ENCODE measurements at places on chromosomes 12 and 14.

DNA sequence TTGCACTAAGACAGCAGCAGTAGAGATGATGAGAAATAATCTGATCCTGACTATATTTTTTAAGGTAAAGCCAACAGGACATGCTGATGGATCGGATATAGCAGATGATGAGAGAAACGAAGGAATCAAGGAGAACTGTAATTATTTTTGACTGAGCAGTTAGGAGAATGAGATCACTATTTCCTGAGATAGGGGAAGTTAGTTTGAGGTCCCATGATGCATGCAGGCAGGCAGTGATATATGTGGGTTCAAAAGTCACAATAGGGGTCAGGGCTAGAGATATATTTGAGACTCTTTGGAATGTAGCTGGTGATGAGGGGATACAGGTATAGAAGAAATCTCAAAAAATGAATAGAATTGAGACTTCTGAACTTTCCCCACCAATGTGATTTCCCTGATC lies 107.6 kb downstream of the GTF2A1 start:
- no peak for DNase-seq

DNA sequence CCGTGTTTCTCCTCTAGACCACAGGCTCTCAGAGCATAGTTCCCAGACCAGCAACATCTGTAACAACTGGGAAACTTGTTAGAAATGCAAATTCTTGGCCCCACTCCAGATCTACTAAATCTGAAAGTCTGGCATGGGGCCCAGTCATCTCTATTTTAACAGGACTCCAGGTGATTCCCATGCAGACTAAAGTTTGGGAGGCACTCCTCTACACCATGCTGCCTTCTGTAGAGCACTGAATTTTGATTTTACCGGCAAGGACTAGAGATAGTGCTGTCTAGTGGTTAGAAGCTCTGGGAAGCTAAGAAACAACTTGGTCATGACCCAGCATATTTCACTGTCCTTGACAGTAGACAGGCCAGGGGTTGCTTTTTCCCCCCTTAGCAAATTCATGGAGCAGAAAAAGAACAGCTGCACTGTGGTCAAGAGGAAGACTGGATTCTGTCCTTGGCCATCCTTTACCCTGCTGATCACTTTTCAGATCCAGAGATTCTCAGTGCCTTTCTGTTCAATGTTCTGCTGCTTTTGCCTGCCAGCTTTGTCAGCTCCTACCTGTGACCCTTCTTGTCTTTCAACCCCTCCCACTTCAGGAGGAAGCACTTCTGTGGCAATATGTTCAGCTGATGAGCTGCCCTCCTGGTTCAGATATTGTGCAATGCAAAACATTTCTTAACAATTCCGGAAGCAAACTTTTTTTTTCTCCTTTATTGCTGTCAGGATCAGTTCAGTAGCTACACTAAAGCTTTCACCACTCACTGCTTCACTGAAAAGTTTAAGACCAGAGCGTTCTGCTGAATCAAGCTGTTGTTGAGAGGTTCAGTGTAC lies 133.8 kb upstream of the NUDT4 start:
- no peak for DNase-seq

GRCh38 chr12:41772478-41772877 lies 372.2 kb downstream of the GXYLT1 start:
- DNase-seq = no peak

GRCh38 chr12:121095544-121096198 lies 37.0 kb upstream of the P2RX7 start:
- peak; percentile 66 for DNase-seq

DNA sequence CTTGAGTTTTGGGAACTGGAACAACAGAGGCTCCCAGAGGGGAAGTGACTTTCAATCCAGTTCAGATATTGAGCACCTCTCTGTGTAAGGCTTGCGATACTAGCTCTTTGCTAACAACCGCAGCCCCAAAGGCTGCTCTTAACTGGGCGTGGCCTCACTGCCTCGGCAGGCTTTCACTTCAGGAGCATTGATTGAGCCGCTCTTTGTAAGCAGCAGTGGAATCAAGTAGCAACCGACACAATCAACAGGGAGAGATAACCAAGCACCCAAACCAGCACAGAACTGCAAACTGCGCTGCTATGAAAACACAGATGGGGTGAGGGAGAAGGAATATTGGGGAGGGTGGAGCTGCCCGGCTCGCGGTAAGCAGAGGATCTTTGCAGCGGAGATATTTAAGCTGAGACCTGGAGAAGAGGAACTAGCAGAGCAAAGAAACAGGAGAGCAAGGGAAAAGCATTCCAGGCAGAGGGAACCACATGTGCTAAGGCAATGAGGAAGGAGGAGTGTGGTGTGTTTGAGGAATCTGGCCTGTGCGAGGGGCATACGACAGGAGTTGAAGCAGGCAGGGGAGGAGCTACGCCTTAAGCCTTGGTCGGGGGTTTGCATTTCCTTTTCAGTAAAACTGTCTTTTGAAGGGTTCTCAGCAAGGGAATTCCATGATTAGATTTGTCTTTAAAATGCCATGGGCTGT lies 17.3 kb upstream of the YY1 start:
- DNase-seq = no peak

GRCh38 chr12:39161465-39162085 lies 256.2 kb upstream of the CPNE8 start:
- DNase-seq = no peak

DNA sequence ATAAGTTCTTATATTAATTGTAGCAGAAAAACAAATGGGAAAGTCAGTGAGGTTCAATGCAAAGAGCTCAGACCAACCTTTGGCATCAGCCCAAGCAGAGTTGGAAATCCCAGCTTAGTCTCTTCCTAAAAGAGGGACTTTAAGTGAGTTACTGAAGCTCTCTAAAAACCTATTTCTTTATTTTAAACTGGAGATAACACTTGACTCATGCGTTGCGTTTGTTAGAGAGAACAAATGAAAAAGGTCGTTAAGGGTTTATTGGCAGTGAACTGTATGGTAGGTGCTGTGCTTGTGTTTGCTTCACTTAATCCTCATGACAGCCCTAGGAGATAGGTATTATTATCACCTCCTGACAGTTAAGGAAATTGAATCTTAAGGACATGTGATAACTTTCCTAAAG lies 396.5 kb downstream of the RAD51B start:
- no peak for DNase-seq

GRCh38 chr14:38137005-38137404 lies 70.7 kb upstream of the SSTR1 start:
- no peak for DNase-seq

DNA sequence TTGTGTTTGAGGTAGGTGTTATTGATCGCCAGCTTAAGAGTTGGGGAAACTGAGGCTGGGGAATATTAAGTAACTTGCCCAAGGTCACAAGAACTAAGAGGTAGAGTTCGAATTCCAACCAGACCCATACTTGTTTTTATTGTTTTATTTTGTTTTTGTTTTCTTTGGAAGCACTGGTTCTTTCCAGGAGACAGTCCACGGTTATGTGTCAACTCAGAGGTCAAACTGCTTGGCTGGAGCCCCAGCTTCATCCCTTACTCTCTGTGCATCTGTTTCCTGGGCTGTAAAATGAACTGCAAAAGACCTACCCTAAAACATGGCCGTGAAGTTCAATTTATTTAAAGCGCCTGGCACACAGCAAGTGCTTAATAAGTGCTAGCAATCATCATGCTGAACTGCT lies 74.4 kb upstream of the MAP1LC3B2 start:
- no peak for DNase-seq

DNA sequence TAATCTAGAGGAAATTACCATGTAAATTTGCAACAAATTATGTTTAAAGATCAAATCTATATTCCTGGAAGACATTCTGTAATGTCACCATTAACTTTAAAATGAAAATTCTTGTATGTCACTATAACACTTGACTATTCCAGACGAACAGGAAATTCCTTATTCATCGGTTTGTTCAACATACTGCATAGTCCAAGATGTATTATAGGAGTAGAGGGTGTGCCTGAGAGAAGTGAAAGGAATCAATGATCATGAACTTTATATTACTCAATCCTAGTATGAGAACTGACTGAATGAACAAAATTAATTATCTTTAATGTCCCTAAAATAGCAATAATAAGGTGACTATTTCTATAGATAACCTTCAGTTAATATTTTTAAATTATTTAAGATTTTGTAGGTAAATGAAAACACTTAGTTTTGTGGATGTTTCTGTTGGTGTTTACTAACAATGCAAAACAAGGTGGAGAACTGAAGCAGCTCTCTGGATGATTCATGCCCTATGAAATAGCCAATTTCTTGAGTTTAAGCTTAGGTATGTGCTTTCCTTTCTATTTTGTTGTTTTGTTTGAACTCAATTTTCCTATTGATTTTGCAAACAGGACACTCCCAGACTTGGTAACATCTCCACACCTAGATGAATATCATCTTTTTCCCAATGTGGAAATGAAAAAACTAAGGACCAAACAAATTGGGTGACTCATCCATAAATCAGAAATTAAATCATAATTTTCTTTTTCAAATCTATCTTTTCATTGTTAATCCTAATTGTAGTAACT lies 18.2 kb upstream of the ITPR2 start:
- no peak for DNase-seq

GRCh38 chr14:69845787-69846186 lies 33.4 kb upstream of the SMOC1 start:
- DNase-seq = no peak

DNA sequence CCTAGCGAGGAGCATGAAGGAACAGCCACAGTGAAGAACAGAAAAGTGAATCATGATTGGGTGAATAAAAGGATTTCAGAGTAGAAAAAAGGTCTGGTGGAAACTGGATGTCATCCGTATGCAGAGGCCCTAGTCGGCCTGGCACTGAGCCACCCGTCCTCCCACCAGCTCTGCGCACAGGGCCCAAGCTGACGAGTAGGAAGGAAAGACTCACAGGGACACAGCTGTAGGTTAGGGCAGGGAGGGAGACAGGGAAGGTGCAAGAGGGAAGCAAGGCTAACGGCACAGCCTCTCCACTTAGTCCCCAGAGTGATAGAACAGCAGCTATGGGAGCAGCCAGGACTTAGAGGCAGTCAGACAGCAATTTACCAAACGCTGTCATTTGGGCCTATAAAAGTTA lies 112.6 kb downstream of the KCNK10 start:
- DNase-seq = no peak

- no peak for DNase-seq
These were observed 193.3 kb downstream of the KTN1 start for GRCh38 chr14:55773312-55773711.

- DNase-seq = no peak
These were observed 225.6 kb downstream of the VRK1 start for GRCh38 chr14:97022741-97023140.

GRCh38 chr12:81815611-81816010 lies 56.5 kb upstream of the PPFIA2 start:
- no peak for DNase-seq

DNA sequence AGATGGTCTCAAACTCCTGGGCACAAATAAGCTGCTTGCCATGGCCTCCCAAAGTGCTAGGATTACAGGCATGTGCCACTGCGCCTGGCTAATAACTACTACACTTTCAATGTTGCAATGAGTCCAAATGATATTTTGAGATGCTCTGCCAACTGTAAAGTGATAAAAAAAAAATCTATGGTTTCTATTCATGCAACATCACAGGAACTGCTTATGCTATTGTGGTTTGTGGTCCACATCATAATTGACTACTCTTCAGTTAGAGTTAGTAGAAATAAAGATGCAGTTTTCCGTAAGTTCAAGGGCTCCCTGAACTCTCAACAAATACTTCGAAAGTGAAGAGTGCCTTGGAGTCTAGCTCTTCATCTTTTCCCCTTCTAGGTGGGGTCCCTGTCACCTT lies 239.4 kb downstream of the C12orf75 start:
- no peak for DNase-seq

All from stimulated activated CD8-positive, alpha-beta memory T cell treated with anti-CD3 and anti-CD28 coated beads, Interleukin-7, amount 100 ng/mL, for 48 hours (primary cell).